ENCODE measurements at places on chromosomes 4 and X.

DNA sequence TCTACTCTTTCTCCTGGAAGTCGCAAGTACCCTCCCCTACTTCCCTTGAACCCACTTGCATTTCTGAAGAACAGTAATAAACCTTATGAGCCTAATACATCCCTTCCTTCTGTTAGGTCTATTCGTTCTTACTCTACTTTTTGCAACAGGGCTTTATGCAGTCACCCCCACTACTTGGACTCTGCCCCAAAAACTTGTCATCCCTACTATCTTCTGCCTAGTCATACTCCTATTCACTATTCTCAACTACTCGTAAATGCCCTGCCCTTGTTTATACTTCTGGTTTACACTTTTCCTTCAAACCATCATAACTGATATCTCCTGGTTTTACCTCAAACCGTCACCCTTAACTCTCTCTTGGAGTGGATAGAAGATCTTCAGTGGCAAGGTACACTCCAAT, 55.2 kb upstream of the SLIT2 start:
- no peak for DNase-seq

DNA sequence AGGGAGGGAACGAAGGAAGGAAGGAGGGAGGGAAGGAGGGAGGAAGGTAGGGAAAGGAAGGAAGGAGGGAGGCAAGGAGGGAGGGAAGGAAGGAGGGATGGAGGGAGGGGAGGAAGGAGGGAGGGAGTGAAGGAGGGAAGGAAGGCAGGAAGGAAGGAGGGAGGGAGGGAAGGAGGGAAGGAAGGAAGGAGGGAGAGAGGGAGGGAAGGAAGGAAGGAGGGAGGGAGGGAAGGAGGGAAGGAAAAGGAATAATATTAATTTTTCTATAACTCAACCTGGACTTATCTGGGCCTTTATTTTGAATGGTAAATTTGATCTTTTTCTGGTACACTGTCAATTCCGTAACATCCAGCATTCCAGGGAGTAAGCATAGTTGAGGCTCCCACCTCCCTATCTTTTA, 244.2 kb downstream of the SPRY1 start:
- DNase-seq = no peak

DNA sequence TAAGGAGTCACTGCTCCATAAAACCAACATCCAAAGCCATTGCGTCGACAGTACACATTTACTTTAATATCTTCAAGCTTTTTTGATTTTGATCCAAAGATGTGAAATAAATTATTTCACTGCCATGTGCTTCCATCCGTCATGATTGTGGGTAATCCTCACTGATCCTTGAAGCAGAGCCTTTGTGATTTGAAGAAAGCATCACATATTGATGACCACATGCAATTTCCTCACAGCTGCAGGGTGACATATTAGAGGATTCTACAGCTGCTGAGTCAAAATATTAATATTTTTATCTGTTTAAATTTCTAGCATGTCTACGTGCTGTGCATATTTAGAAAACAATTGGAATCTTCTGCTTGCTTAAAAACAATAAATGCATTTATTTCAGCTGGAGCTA, 196.8 kb upstream of the ANXA3 start:
- DNase-seq = no peak

- DNase-seq = no peak
Observed at GRCh38 chrX:70970482-70970995, 39.6 kb upstream of the SLC7A3 start.

DNA sequence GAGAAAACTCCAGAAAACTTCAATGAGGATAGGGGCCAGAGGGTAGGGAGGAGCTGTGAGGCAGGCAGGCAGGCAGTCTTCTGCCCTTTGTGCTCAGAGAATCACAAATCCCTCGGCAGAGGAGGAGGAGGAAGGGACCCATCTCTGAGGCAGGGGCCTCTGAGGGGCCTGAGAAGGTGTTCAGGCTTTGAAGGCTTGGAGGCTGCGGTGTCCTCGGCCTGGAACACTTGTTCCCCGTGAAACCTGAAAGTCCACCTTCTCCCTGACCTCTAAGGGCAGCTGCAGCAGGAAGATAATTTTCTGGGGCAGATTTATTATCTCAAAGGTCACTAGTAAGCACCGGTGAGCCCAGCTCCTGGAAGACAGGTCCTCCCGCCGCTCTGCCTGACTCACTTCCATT, 200.3 kb upstream of the BCOR start:
- DNase-seq = no peak

- DNase-seq = no peak
Observed at GRCh38 chrX:48468693-48469691, 1.1 kb downstream of the SLC38A5 start.

DNA sequence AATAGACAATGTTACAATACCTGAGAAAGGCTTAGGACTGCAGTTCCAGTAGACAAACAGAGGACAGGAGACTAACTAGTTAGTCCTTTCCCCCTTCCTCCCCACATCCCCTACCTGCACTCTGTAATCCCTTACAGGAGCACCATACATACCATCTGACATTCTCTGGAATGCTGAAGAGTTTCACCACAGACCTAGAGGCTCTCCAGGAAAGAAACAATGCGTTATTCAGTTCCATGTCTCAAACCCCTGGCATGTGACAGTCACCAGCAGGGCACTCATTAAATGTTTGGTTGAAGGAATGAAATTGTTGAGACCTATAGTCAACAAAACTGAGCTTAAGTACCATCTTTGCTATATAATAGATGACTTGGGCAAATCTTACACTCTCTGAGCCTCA, 100.2 kb upstream of the USP38 start:
- no peak for DNase-seq

DNA sequence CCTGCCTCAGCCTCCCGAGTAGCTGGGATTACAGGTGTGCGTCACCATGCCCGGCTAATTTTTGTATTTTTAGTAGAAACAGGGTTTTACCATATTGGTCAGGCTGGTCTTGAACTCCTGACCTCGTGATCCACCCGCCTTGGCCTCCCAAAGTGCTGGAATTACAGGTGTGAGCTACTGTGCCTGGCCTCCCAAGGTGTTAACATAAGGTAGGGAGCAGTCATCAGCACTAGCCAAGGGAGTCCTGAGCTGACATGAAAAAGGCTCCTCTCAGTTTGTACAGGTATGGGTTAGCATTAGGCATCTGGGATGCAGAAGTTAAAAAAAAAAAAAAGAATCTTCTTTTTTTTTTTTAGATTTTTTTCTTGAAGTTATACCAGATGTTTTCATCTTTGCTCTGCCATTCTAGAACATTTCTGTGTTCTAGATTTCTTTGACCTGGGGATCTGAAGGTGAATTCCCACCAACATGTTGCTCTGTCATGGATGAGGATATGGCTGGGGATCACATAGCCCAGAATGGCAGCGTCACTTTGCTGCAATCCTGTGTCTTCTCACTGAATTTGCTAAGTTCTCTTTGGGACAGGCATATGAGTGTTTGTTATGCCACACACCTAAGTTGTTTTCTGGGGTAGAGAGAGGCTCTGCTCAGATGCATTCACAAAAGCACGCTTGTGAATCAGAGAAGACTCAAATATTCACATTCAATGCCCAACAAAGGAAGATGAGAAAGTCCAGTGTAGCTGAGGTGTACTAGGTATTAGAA, 24.4 kb upstream of the PLA2G12A start:
- no peak for DNase-seq

DNA sequence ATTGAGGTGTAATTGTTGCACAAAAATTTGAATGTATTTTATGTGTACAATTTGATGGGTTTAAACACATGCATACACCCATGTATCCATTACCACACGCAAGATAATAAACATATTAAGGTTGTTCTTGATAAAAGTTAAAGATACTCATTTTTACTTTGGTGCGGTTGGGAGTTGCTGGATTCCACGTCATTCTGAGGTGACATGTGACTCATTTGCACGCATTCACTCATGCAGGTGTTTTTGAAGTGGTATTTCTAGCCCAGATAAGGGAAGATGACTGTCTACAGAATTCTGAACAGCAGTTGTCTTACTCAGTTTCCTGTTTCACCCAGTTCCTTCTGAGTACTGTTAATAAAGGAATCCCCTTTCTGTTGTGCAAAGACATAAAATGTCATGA, 142.0 kb downstream of the RTL3 start:
- DNase-seq = no peak

DNA sequence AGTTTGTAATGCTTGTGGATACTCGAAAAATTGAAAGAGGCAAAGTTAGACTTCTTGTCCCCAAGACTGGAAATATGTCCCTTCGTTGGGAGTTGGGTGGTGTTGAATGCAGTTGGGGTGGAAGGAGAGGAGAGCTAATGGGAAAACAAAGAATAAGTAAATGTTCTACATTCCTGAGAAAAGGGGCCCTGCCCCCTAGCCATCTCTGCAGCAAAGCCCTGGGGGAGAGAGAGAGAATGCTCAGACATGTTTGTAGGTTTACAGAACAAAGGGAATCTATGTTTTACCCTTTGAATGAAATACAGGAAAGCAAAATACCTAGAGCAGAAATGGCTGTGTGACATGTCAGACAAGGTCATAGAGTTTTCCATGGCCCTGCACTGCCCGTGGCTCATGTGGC, 88.1 kb downstream of the RASL11B start:
- no peak for DNase-seq

DNA sequence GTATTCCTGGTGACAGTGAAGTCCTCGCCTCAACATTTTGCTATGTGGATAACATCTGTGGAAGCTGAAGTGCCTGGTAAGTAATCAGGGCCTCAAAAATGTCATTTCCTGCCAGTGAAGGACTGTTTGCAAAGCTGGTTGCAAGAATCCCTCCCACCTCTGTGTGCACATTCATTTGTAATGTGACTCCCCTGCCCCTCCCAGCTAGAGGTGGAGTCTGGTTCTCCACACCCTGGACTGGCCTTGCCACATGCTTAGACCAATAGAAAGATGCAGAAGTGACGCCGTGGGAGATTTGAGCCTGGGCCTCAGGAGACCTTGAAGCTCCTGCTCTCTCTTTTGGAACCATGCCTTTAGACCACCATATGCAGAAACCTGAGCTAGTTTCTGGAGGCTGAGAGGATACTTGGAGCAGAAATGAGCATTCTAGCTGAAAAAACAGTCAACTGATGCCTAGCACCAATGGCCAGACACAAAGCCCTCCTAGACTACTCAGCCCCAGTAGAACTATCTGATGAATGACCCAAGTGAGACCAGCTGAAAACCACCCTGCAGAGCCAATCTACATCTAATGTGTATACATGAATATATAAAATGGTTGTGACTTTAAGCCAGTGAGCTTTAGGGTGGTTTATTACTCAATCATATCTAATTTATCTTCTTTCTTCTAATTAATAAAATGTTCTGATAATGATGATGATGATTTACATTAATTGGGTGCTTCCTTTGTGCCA, 47.8 kb upstream of the CRMP1 start:
- no peak for DNase-seq

DNA sequence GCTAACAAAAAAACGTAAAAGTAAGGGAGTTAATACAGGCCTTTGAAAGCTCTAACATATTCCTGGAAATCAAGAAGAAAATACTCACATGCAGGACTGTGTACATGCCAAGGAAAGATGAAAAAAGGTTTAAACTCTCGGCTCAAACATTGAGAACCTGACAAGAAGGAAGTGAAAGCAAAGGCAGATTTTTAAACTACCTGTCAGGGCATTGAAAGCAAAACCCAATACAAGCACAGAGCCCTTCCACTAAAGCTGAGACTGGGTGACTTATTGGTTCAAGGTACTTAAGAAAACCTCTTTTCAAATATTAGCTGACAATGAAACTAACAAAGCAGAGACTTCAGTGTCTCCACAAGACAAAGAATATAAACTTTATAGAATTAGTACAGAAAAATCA, 313.0 kb upstream of the GRID2 start:
- no peak for DNase-seq

DNA sequence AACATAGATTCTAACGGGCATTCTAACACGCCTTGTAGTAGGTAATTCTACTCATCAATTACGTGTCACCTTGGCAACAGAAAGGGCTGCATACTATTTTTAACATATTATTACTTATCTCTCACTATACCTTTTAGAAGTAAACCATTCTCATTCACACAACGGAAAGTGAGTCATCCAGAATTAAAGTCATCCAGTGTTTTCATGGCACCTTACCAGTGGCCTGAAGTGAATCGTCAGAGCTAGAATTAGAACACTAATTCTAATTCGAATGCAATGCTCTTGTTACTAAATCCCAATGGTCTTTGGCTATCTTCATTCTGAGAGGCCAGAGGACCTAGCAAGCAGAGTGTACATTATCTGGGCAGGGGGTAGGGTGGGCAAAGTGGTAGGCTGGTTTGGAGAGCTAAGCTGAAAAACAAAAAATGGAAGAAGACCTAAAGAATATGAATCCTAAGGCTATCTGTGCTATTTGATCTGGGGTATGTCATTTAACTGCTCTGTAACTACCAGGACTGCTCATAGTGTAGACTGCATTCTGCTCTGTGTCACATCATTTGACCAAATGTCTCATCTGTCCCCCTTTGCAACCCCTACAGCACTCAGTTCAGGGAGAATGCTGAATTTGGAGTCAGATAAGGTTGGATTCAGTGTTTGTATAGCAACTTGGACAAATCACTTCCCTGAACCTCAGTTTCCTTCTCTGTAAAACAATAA, 96.5 kb downstream of the HDAC8 start:
- no peak for DNase-seq

DNA sequence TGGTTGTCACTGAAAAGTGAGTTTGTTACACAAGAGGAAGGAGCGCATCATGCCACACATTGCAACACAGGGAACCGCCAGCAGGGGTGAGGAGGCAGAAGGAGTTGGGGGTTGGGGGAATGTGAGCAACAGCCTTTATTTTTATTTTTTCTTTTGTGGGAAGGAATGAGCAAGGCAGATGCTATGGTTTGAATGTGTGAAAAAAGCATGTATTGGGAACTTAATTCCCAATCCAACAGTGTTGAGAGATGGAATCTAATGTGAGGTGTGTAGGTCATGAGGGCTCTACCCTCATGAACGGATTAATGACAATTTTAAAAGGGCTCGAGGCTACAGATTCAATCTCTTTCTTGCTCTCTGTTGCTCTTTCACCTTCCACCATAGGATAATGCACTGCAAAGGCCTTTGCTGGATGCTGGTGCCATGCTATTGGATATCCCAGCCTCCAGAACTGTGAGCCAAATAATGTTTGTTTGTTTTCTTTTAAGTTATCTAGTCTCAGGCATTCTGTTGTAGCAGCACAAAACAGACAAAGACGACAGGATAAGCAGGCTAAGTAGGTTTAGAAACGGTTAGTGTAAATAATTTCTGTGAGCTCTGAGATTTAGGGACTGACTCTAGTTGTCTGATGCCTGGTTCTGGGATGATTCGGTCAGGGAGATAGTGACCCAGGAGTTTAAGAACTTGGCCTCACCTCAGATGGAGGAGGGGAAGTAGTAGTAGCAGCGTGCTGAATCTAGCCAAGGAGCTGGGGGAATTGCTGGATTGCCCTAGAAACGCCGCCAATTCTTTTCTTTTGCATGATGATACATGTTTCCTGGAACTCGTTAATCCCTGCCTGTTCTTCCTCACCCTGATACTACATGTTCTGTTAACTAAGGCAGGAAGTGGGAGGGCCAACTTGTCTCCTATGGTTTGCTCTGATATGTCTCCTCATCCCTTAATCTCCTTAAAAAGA, 156.6 kb upstream of the CTSO start:
- DNase-seq = no peak

- no peak for DNase-seq
Observed at GRCh38 chrX:130552444-130553073, 150.8 kb downstream of the RBMX2 start.

DNA sequence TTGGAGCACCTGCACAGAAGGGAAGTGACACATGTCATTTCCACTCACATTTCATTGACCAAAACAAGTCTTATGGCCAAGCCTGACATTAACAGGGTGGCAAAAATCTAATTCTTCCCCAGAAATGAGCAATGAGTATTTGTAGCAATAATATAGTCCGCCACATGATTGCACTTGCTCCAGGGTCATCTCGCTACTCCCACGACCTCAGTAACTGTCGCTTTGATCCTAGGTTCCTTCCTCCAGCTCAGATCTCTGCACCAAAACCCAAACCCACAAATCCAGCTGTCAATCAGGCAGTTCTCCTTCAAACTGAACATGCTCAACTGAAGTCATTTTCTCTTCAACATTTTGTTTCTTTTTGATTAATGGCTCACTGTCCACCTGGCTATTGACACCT, 25.2 kb upstream of the PTTG2 start:
- DNase-seq = no peak
